ENCODE measurements at places on chromosomes 4 and X. TPM values are rescaled to one million over a fixed set of nuclear protein-coding genes. Genes with fewer than 3 reads are reported as not detected.

DNA sequence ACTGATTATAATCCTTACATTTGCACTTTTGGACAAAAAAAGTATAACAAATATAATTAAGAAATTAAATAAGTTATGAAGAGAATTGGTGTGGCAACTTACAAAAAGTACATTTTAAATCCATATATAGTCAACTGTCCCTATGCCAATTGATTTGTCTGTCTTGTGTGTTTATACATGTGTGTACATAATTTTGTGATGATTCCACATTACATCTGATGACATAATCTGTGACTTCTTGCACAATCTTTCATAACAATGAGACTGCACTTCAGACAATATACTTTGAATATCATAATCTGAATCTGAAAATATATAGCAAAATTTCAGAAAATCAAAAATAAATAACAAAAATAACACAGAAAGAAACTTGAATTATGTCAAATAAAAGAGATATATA, 953.4 kb downstream of the FAT4 start:
- DNase-seq = no peak

DNA sequence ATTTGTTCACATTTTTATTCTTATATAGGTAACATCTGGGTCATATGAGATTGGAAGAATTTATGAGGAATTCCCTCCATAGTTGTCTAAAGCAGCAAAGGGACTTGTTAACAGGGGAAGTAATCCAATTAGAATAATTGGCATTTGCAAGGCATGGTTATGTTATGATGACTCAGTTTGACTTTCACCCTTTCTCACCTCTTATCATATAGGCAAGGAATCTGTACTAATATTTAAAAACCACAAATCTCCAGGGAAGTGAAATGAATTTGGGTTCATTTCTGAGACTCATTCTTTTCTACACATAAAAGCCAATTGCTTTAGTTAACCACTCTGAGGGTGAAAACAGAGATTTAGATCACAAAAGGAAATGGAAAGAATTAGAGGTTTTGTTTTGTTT, 281.5 kb upstream of the DKK2 start:
- DNase-seq = no peak

- no peak for DNase-seq
These were observed 262.8 kb downstream of the DKK2 start for GRCh38 chr4:106773076-106773905.

GRCh38 chrX:135536877-135537276, 16.4 kb downstream of the INTS6L start:
- no peak for DNase-seq

DNA sequence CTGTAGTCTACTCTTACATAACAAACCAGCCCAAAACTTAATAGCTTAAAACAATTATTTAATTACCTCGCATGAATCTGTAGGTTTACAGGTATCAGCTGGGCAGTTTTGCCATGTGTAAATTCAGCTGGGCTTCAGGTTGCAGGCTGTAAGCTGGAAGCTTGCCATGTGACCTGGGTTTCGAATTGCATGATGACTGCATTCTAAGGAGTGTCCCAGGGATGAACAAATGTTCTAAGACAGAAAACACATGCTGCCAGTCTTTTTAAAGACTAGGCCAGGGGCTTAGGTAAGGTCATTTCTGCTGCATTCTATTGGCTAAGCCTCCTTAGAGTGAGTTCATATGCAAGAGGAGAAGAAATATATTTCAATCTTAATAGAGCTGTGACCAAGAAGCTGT, 44.8 kb downstream of the GRIA2 start:
- no peak for DNase-seq

SLC2A9 gene
- total RNA-seq = 3.8 TPM

KCNE5 gene
- total RNA-seq = not detected

CCKAR gene
- total RNA-seq = not detected

Data from glomerular endothelial cell (primary cell).